Iris pigment epithelial cell (primary cell): ENCODE measurements at places on chromosomes 2 and 18.

- DNase-seq = no peak
Observed at GRCh38 chr2:222025881-222026271, 272.9 kb downstream of the PAX3 start.

DNA sequence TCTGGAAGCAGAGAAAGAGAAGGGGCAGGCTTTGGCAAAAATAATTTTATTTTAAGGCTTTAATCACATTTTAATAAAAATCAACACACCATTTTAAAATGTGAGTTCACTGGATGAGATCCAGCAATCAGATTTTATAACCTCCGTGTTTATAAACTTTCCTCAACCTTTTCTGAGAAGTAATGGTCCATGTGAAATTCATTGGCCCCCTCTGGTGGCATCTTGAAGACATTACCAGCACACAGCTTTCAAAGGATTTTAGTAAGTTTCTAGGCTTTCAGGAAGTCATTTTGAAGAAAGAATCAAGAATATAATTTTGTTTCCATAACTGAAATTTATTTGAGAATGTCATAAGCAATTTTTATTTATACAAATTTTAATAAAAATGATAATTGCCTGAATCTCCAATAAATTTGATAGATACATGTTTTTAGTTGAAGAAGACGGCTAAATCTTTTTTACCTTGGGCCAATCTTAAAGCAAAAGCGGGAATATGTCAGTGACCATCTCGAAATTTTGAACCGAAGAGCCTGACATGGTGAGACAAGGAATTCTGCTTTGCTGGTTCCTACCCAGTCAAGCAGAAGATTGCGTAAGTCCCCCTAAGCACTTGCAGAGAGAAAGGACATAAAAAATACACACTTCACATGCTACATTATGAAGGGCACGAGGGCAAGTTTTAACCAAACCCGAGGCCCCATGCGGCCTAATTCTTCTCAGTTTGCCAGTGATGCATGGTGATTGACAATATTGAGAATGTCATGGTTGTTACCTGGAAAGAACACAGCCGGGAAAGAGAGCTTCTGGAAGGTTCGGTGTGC is 128.4 kb upstream of the CBLN2 start:
- DNase-seq = peak; percentile 37

DNA sequence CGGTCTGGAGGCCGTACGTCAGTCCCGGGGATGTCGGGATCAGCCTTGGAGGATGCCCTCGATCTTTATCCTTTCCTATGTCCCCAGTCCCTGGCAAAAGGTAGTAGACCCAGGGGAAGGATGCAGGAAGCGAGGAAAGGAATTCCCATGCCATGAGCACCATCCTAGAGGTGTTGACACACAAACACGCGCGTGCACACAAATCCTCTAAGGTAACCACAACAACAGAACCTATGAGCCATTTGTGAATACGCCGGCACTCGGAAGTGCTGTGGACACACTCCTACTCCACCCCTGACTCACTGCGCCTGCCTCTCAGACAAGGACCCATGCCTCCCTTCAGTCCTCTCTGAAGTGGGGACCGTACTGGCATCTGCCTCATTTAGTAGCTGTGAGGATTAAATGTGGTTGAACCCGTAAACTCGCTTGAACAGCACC is 11.3 kb upstream of the MLPH start:
- peak; percentile 69 for DNase-seq

GRCh38 chr2:101560780-101561315 is 85.9 kb upstream of the RFX8 start:
- no peak for DNase-seq

DNA sequence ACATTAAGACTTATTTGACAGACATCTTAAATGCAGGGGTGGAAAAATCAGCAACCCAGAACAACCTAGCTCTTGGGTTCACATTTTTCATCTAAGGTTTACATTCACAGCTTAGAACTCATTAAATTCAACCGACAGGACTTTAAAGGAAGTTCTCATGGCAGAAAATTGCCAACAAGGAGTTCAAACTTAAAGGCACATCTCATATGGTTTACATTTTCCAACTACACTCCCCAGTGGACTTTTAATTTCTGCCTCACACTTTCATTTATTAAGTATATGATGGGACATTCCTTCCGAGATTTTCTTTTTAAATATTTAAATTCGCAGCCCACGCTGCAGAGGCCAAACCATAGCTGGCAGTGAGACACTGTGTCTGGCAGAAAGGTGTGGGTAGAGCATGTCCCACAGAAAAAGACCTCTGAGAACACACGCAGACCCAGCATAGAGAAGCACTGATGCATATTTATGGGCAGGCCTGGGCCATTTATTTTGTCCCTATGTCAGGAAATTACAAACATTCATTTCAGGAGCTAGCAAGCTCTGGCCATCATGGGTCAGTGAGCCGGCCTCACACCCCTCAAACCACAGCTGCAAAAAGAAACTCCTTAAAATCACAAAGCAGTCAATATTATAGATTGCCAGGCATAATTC is 46.3 kb downstream of the STK39 start:
- DNase-seq = no peak

GRCh38 chr18:44502790-44503189 is 177.9 kb upstream of the SETBP1 start:
- no peak for DNase-seq

- peak; percentile 67 for DNase-seq
Observed at GRCh38 chr18:2547477-2548087, 23.7 kb downstream of the METTL4 start.

DNA sequence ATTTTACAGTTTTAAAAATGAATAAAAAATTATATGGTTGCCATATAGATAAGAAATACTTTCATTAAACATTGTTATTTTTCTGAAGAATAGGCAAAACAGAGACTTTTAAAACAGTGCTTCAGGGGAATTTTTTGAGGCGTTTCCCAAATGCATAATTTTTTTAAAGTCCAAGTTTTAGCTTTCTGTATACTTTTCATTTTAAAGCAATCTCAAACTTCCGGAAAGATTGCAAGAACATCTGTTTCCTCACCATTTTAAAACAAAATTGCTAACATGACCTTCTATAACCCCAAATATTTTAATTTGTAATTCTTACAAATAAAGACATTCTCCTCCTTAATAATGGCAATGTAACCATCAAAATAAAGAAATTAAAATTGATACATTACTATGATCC is 15.1 kb upstream of the MBD2 start:
- no peak for DNase-seq

DNA sequence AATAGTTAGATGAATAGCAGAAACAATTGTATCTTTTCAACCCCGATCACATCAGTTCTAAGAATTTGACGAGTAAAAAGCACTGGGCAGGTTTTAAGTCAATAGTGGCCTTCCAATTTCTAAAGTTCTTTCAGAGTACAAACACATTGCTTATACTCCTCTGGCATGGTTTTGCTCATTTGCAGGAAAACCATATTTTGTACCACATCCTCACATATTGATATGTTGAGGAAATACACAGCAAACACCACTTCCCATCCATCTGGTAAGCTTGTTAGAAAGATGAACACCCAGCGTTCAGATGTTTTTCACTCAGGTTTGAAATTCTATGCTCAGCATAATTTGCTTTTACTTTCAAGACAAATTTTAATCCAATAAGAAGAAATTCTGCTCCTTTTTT is 344.6 kb upstream of the ACVR2A start:
- no peak for DNase-seq

DNA sequence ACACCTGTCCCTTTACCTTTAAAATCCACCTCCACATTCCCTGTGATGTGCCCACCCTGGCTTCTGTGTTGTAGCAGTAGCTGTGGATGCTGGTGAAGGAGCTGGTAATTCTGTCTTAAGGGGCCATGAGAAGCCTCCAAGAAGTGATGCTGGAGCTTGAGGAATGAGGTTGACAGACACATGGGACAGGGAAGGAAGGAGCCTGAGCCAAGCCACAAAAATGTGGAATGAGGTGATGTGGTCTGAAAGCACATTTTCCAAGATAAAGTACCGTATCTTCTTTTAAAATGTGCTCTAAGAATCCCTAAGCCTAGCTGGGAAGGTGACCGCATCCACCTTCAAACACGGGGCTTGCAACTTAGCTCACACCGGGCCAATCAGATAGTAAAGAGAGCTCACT is 31.2 kb downstream of the VWA3B start:
- peak; percentile 56 for DNase-seq

GRCh38 chr18:45320724-45321123 is 294.6 kb upstream of the SLC14A2 start:
- peak; percentile 16 for DNase-seq

DNA sequence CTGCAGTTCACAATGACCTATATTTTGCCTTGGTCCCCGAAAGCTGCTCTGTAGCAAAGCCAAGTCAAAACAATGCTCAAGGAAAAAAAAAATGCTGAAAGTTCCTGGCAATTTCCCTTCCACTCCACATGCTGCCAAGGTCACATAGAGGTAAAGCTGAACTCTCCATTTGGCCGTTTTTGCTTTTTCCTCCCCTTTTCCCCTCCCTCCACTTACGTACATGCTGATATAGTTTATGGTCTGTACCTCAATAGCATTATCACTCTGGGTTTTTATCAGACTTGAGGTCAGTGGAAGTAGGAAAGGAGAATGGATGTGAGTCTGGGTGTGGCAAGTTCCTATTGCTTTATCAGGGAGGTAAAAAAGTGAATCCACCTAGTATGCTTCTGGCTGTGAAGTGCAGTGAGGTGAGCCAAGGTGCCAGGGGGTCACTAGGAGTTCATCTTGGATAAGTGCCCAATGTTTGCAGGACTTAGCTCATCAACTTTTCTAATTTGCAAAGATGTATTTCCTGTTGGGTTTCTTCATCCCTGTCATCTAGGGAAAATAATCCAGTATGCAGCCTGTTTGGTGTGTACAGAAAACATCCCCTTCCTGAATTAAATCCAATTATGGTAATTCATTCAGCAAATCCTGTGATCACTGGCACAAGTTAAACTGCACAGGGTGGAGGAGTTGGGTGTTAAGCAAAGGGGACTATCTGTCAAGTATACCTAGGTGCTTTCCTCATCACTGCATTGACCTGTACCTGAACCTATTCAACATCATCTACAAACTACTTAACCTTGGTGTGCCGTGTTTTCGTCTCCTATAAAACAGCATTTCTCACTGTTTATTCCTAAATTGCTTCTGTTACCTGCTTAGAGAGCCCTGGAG is 124.3 kb upstream of the CYP26B1 start:
- peak; percentile 40 for DNase-seq

- peak; percentile 73 for DNase-seq
Observed at GRCh38 chr2:205885492-205886099, 200.4 kb downstream of the INO80D start.

- DNase-seq = peak; percentile 58
Observed at GRCh38 chr18:62744076-62744968, 29.0 kb downstream of the PHLPP1 start.
